ENCODE measurements at places on chromosomes 1 and 21.

- DNase-seq = no peak
Observed at GRCh38 chr1:87535551-87535950, 206.9 kb downstream of the LMO4 start.

DNA sequence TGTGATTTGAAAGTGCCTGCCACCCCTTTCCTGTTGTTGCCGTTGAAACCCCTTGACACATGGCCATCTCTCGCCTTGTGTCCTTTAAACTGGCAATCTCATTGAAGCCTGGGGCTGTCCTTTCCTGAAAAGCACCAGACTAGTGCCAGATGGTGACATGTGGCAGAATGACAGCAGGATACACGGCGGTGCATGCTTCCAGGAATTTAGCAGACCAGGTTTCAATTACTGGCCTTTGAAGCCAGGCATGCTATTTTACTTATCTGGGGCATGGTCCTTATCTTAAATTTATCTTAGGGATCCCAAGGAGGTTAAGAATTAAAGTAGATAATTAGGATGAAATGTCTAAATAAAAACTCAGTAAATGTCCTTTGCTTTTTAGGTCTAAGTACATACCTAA is 15.2 kb downstream of the PLPPR4 start:
- no peak for DNase-seq

DNA sequence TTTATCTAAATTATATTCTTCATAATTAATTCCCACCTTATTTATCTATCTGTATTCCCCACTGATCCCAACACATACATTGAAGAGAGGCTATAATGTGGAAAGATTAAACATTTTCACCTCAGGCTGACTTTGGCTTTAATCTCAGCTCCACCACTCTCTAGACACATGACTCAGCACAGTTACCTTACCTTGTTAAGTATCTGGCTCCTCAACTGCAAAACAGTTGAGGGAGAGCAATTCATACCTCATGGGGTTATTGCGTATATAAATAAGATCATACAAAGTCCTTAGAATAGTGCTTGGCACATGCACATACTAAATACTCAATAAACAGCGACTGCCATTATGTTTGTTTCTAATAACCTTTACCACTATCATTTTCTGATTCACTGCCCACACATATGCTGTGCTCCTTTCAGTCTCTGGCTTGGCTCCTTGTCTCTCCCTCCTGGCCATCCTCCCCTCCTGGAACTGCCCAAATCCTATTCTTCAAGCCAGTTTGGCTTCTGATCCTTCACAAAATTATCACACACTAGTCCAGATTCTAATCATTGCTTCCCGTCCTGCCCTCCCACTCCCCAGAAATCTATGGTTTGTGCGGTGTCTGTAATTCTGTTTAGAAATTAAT is 50.1 kb downstream of the BCL9 start:
- DNase-seq = no peak

DNA sequence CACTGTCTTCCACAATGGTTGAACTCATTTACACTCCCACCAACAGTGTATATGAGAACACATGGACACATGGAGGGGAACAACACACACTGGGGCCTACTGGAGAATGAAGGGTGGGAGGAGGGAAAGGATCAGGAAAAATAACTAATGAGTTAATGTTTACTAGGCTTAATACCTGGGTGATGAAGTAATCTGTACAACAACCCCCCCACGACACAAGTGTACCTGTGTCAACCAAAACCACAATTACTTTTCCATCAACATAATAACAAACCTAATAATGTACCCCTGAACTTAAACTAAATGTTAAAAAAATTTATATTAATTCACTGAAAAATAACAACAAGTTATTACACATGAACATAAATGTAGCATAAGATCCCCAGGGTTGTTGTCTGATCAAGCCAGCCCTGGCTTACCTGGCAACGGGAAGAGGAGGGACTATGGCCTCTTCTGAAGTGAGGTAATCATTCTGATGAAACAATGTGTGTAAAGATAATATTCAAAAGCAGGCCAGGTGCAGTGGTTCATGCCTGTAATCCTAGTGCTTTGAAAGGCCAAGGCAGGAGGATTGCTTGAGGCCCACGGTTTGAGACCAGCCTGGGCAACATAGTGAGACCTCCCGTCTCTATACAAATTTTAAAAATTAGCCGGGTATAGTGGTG is 40.8 kb upstream of the HEATR1 start:
- no peak for DNase-seq

- no peak for DNase-seq
Observed at GRCh38 chr21:27557356-27557755, 590.5 kb upstream of the ADAMTS5 start.

DNA sequence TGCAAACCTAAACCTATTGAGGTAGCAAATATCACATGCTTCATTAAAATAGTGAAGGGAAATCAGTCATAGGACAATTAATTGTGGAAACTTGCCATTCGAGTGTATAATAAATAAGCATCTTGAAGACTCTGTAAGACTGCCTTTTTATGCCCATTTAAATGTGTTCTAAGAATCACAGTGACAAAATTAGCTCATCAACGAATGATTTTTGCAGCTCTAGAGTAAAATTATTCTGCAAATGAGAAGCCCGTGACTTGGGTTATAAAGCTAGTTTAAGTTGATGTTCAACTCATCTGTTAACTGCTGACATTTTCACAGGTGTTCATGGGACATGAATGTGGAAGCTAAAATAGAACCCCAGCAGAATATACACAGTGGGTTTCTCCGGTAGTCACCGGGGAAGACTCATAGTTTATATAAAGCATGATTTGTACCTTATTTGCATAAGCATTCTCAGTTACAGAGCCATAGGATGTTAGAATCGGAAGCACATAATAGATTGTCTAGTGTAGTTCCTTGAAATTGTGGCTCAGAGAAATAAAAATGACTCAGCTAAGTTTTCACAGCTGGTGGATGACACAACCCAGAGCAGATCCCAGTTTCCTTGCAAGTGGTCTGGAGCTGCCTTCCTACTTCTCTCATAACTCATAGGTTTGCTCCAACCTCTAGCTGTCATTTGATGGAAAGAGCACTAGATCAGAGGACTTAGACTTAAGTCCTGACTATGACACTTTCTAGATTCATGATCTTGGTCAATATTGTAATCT is 107.3 kb downstream of the UCHL5 start:
- DNase-seq = no peak

DNA sequence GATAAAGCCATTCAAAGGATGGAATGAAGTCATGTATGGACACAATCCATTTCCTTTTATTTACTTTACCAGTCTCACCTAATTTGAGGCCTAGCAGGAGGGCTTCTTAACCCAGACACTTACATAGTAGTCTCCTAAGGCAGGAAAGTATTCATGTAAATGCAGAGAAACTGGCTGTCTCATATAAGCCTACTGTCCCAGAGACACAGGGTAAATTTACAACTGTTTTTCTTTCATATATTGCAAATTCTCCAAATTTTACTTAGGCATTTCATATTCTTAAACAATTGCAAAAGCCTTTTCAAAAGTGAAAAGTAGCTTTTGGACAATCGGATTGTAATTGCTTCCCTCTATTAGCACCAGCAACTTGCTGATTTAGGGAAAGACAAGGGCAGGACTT is 29.9 kb downstream of the SPAG17 start:
- DNase-seq = no peak

DNA sequence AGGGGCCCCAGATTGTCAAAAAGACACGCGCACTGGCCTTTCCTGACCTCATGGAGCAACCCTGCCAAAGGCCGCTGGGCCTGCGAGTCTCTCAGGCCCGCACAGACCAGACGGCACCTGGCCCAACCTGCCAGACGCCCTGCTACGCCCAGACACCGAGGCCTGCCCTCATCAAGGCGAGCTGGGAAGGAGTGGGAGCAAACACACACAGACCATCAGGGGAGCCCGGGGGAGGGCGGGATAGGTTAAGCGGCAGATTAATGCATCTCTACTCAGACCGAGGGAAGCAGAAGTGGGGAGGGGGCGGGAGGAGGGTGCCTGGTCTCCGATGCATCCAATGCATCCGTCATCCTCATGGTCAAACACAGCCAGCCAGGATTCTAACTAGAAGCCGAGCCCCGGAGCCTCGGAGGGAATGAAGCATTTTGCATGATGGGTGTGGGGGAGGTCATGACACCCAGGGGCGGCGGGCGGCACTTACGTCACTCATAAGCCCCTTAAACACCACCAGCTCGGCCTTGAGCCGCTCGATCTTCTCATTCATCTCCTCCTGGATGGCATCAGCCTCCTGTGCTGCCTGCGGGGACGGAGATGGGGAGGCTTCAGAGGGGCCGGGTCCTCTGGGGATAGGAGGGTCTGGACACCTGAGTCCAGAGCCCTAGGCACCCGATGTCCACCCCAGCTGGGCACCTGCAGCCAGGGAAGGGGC is 17.0 kb upstream of the ALDH4A1 start:
- DNase-seq = no peak

DNA sequence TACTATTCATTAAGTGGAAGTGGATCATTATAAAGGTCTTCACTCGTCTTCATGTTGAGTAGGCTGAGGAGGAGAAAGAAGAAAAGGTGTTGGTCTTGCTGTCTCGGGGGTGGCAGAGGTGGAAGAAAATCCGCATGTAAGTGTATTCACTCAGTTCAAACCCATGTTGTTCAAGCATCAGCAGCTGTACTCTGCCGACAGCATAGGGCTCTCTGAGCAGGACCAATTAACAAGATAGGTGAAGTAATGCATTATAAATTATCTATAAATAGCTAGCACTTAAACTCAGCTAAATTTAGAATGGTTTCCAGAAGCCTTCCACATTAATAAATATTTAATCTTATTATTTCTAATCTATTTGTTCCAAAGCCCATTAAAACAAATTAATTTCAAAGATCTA is 116.8 kb downstream of the RGS2 start:
- DNase-seq = no peak

- DNase-seq = no peak
Observed at GRCh38 chr1:86441581-86441980, 17.6 kb downstream of the CLCA2 start.

DNA sequence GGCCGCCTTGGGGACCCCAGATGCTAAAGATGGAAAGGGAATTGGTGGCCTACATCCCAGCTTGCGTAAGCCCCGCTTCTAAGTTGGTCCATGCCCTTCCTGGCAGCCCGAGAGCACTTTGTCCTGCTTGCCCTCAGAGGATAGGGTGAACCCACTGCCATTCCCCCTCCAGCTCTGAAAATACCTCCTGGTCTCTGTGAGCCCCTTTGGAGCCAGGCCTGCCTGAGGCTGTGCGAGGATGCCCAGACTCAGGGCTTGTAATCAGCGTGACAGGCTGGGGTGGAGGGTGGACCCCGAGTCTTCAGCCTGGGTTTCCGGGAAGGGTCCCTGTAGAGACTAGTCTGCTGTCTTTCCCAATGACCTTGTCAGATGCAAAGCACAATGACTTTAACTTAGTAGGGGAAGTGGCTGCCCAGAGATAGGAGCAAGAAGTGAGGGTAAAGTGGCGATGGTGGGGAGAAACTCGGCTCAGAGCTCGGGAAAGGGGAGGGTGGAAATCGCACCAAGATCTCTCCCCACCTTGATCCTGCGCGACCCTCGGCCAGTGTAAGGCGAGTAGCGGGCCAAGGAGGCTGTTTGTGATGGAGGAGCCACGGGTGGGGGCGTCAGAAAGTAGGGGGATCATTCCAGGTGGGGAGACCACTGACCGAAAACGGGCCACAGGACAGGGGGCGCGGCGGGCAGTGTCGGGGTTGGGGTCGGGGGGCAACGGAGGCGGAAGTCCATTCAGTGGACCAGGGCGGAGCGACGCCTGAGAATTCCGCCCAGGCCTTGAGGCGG is 2.7 kb upstream of the HES3 start:
- no peak for DNase-seq

DNA sequence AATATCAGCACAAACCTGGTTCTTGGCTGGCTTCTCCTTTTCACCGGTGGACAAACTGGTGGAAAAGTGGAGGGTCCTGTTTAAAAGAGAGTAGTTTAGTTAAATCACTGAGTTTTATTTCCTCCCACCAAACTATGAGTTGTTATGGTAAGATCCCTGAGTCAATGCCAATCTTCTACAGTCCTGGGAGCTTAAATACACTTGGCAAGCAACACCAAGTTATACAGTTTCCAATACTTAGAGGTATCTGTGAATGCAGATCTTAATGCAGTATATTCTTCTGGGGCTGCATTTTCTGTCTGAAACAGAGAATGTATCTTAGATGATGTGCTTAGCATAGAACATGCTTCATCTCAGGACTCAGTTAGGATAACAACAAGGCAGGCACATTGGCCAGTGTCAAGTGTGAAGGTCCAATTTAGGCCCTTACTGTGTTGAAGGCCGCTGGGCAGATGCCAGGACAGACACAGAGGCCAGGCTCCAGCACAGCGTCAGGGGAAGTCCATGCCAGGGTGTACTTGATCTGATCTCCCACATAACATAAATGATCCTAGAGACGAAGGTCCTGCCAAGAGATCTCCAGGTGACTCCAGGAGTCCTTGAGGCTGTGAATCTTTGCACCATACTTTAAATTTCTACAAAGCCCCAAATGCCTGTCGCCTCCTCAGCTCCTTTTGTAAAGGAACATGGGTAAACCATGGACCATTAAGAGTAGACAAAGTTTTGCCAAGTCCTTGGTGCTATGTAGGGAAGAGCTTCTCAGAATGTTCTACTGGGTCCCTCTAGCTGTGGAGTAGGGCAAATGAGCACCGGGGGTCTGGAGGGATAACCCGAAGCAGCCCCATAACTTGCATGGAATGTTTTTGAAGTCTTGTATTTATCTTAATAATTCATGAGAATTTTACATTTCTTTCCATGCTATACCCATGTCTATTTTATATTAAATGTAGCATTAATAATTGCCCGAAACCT is 76.8 kb downstream of the KCNJ15 start:
- DNase-seq = no peak

GRCh38 chr1:66371233-66372005 is 162.5 kb upstream of the SGIP1 start:
- DNase-seq = peak; percentile 51

DNA sequence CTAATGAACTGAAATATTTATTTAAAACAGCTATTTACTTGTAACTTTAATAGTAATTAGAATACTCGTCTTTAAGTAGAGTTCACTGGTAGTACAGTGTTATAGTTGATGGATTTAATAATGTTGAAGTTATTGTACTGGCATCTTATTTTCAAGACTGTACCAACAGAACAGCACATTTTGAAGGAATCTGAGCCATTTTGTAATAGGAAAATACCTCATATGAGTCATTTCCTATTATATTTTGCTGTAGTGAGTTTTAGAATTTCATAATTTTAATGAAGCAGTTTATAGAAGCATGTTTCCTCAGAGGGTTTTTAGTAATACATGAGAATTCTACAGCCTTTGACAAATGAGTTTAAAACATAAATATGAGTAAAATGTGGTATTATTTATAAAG is 258.3 kb downstream of the OLFM3 start:
- DNase-seq = no peak

GRCh38 chr1:217343907-217344306 is 287.0 kb downstream of the GPATCH2 start:
- no peak for DNase-seq

DNA sequence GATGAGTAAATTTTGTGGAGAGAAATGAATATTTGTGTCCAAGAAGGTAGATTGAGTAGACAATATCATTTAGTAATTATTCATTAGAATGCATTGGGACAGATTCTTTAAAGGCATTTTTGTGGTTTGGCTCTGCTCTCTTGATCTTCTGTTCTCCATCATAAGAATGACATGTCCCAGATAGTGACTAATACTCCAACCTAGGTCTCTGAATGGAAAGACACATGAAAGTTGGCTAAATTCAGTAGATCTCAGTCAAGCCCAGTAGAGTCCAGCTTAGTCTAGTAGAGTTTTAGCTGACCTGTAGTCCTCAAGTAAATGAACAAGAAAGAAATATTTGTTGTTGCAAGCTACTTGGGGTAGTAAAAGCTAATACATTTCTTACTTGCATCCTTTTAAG is 61.8 kb upstream of the DNAH14 start:
- DNase-seq = no peak
